Stimulated activated CD4-positive, alpha-beta T cell treated with anti-CD3 and anti-CD28 coated beads, Interleukin-1b, Interleukin-23, amount 100 ng/mL, for 48 hours (primary cell): ENCODE measurements at places on chromosomes 1 and 21.
A peak's percentile ranks its signal among the peaks of the same experiment; 100 is the strongest.

- peak; percentile 49 for DNase-seq
Observed at GRCh38 chr1:111275079-111275478, 15.6 kb upstream of the CHIA start.

GRCh38 chr1:153359241-153359640 lies 1.6 kb downstream of the S100A9 start:
- DNase-seq: no peak

- DNase-seq: no peak
Observed at GRCh38 chr1:66518654-66519053, 15.3 kb upstream of the SGIP1 start.

DNA sequence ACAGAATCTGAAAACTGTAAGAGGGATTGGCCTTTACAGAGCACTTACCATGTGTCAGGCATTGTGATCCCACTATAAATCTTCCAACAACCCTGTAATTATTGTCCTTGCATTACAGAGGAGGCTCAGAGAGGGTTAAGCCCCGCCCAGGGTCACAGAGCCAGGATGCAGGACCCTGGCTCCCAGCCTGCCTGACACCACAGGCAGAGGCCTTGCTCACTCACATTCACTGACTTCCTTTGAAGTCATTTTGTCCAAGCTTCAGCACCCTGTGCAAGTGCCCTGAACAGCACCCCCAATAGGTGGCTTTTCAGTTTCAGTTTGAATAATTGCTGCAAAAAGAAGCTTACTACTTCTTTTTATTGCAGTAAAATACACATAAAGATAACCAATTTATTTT lies 256.8 kb upstream of the NFIA start:
- DNase-seq: no peak

- no peak for DNase-seq
Observed at GRCh38 chr1:58067082-58067481, 479.4 kb downstream of the OMA1 start.

DNA sequence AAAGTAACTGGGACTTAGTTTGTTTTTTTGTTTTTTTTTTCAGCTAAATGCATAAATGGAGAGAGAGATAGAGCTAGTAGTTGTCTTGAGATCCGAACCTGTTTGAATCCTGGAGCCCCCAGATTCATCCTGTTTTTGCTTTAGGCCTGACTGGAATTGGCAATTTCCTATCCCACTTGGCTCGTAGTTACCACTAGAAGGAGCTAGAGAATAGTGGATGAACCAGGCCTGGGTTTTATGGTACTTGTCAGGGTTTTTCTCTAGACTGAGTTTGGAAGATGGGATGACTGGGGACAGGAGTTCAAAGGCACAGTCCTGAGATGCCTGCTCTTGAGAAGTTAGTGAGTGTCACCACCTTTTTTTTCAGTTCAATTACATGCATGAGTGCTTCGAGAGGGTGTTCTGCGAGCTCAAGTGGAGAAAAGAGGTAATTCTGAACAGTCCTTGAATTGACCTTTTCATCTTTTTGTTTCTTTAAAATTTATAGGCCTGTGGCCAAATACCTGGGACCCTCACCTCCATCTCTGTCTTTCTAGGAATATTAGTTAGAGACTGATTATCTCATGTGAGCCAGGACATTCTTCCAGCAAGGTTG lies 23.4 kb downstream of the CELF3 start:
- DNase-seq: no peak

DNA sequence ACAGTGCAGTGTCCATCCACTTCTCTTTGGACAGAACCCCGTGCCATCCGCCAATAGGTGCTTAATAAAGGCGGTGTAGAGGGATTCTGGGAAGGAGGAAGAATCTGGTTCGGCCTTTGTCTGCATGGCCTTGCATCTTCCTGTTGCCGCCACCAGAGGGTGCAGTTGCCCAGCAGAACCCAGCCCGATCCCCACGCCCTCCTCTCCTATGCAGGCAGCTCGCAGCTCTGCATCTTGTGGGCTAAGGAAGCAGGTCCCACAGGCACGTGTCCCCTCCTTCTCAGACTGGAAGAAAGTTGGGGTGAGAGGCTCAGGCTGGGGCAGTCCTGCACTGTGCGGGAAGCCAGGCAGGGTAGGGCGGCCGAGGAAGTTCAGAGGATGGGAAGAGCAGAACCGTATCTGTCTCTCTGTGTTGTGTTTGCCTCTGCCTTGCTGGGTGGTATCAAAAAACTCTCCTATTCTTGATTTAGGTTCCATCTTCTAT lies 20.8 kb downstream of the NAV1 start:
- DNase-seq: peak; percentile 70

DNA sequence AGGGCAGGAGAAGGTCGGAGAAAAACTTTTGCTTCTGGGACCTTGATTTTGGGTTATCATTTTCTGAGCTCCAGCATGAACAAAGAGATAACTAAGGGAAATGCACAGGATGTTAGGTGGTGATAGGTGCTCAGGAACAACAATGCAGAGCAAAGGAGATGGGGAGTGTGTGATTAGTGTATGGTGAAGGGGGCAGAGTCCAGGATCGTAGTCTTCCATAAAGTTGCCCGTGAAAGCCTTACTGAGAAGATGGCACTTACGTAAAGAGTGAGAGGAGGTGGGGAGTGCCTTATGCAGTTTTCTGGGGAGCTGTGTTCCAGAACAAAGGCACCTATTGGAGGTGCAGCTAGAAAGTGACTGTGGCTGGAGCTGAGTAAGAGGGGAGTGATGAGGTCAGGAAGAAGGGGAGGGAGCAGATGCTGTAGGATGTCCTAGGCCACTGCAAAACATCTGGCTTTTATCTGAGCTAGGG lies 11.6 kb downstream of the KCNK1 start:
- DNase-seq: no peak

DNA sequence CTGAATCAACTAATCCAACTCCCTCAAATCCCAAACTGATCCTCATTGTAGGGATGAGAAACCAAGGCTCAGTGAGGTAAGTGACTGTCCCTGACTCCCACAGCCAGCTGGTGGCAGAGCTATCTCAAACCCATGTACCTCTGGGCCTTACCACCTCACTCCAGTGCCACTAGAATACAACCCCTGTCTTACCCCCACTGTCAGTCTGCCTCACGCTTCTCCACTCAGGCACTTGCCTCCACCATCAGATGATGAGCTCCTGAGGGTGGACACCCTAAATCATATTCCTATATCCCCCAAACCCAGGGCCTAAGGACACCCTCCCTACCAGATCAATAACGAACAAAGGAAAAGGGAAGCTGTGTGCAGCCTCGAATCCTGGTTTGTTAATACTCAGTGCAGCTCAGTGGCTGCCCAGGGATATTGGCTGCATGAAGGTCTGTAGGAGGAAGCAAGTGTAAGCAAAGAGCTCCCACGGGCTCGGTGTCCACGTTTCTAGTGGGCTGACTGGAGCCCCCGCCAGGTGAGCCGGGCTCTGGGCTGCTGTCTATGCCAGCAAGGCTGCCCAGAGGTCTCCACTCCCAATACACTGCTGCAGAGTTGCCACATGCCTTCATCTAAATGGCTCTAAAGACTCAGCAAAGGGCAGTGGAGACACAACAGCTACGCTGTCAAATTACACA lies 533.4 kb downstream of the MATN1 start:
- no peak for DNase-seq

GRCh38 chr1:42214447-42214871 lies 49.9 kb upstream of the GUCA2A start:
- no peak for DNase-seq

DNA sequence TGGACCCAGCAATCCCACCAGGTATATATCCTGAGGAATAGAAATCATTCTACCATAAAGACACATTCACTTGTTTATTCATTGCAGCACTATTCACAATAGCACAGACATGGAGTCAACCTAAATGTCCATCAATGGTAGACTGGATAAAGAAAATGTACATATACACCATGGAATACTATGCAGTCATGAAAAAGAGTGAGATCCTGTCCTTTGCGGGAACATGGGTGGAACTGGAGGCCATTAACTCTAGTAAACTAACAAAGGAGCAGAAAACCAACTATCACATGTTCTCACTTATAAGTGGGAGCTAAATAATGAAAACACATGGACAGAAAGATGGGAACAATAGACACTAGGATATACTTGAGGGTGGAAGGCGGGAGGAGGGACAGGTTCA lies 36.1 kb upstream of the PRKACB start:
- no peak for DNase-seq

DNA sequence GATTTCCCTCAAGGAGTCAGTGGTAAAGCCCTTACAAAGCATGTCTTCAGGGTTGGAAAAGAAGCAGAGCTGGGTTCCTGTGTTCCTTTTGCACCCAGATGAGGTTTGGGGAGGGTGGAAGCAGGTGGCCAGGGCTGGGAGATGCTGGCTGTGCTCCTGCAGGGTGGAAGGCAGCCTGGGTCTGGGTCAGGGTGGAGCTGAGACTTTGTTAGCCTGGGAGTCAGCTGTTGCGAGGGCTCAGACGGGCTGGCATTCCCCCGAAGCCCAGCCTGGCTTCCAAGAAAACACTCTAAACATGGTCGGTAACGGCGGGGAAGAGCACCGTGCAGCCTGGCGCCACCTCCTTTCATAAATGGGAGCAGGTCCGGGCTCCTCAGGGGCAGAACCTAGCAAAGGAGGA lies 43.7 kb upstream of the EPS8L3 start:
- no peak for DNase-seq

GRCh38 chr1:1430114-1430982 lies 5.1 kb upstream of the VWA1 start:
- DNase-seq: no peak

DNA sequence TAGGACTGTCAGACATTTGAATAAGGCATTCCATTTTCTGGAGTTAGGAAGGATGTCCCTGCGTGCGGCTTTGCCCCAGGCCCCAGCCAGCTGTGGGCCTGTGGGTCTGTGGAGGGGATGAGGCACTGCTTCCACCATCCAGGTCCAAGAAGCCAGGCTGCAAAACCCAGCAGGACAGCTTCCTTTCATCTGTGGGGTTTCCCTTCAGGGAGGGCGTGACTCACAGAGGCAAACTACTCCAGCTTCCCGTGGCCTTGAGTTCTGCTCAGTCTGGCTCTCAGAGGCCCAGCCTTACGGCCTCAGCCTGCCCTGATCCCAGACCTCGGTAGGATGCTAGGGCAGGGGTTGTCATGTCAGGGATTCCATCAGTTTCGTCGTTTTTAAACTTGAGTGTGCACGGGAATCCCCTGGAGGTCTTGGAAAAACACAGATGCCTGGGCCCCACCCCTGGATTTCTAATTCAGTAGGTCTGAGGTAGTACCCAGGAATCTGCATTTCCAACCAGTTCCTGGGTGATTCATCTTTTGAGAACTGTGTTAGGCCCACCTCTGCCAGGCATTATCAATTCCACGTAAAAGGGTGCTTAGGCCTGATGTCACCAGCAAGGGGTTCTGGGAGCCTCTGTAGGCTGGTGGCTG lies 32.3 kb upstream of the TENT5C start:
- peak; percentile 27 for DNase-seq

- DNase-seq: peak; percentile 6
Observed at GRCh38 chr1:11143907-11144306, 44.2 kb upstream of the EXOSC10 start.

DNA sequence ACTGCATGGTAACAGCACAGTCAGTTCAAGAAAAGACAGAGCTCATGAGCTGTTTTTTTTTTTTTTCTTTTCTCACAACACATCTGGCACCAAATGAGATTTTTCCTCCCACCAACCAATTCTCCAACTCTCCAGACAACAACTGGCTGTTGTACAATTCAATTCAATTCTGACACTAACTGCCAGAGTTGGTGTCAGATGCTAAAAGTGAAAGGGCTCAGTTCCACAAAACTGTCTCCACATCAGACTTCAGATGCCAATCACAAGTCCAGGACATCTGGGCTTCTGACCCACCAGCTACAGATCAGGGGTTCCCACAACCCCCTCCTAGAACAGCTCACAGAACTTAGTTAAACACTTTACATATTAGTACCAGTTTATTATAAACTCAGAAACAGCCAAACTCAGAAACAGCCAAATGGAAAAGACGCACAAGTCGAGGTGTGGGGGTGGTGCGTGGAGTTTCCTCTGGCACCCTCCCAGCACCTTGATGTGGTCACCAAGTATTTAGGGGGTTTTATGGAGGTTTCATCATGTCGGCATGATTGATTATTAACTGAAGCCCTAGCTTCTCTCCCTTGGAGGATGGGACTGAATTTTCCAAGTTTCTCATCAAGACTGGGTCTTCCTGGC lies 39.2 kb upstream of the LRRC8D start:
- peak; percentile 81 for DNase-seq

- no peak for DNase-seq
Observed at GRCh38 chr1:233503366-233503954, 110.4 kb upstream of the KCNK1 start.

- no peak for DNase-seq
Observed at GRCh38 chr21:33825419-33825818, 90.2 kb downstream of the ATP5PO start.

DNA sequence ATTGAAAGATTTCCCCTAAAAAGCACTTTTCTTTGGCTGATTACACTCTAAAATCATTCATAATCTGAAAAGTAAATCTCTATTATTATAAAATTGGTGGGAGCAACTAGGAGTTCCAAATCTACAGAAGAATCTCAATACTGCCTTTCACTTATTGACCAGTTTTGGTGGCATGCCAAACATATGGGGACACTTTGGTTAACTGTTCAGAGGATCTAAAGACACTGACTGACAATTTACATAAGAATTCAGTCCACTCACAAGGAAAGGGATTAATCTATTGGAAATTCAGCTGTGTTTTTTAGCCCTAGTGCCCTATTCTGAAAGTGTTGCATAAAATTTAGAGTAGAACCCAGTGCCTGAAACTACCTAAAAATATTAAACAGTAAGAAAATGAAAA lies 113.6 kb downstream of the LRRC40 start:
- no peak for DNase-seq

GRCh38 chr1:169495916-169496315 lies 10.2 kb upstream of the SLC19A2 start:
- no peak for DNase-seq

- DNase-seq: no peak
Observed at GRCh38 chr1:177739780-177740179, 230.1 kb downstream of the SEC16B start.

- no peak for DNase-seq
Observed at GRCh38 chr1:202170726-202171125, 10.3 kb upstream of the PTPN7 start.

DNA sequence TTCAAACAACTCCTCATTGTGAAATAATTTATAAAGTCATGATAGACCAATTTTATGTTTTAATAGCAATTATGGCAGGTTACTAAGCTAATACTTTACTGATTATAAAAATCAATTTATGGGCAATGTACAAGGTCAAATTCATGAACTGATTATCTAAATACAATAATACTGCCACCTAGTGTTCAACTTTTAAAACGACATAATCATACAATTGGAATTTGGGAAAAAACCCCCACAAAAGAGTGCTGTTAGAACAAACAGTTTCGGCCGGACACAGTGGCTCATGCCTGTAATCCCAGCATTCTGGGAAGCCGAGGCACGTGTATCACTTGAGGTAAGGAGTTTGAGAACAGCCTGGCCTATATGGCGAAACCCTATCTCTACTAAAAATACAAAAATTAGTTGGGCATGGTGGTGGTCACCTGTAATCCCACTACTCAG lies 14.0 kb downstream of the GTF2B start:
- DNase-seq: no peak

DNA sequence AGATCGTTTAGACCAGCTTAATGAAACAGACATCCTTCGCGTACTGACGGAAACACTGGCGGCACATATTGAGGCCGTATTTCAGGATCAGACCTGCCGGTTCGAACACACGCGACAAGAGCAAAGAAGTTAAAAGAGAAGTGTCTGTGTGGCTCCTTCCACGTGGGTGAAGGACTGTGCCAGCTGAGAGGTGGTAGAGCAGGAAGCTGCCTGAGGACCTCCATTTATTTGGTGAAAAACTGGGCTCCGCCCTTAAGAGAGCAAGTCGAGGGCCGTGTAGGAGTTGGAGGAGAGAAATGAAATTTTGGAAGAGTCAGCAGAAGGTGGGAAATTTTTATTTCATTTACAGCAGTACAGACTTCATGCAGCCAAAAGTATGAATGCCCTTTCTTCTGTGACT lies 38.8 kb upstream of the ADORA3 start:
- DNase-seq: no peak
